Activated naive CD8-positive, alpha-beta T cell treated with anti-CD3 and anti-CD28 coated beads for 36 hours (primary cell): ENCODE measurements at places on chromosomes 16 and 17.

DNA sequence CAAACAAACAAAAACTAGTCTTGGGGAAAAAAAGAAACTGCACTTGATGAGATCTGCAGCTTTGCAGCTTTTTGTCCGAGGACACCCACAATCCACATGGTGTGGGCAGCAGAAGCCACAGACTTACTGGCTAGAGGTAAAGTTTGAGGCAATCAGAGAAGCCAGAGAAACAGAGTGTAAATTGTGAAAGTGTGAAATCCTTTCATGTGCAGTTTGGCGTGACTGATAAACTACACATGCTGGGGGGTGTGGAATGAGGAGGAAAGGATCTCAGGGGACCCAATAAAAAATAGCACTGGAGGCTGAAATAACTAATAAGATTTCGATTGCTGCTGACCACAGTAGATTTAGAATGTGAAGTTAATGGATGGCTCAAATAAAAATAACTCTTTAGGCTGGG is 42.4 kb upstream of the HOXB13 start:
- no peak for DNase-seq

DNA sequence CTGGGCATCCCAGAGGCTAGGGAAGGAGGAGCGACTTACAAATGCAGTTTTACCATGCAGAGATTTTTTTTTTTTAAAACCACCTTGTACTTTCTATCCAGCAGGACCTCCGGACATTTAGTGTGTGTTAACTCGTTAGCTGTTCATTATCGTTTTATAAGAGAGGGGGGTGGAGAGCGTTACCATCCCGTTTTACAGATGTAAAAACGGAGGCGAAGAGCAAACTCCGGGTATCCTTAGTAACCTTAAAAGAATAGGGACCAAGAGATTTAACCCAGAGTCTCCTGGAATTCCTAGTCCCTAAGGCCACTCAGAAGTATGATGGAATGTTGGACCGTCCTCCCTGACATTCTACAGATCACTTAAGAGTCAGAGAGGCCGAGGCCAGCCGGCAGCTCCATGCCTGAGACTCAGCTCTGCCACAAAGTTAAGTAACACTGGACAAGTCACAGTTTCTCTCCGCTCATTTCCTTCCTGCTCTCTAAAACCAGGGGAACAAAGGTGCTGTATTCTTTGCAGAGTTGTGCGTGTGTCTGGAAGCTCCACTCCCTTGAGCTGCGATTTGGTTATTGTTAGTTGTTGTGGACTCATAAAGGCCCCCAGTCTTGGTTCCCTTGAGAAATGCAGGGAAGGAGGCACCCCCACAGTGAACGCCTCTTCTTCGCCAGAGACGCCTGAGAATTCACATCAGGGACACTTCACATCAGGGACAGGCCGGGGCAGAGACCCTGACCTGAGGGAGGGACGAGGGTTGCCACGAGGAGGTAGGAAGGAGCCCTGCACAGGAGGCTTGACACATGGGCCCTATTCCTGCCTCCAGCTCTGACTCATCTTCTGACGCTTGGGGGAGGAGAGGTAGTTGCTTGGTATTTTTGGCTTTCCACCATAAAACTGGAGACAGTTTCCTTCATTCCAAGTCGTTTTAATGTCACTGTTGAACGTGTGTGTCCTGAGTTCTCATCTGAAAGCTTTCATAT is 1.2 kb downstream of the DUSP14 start:
- DNase-seq: peak; percentile 22

DNA sequence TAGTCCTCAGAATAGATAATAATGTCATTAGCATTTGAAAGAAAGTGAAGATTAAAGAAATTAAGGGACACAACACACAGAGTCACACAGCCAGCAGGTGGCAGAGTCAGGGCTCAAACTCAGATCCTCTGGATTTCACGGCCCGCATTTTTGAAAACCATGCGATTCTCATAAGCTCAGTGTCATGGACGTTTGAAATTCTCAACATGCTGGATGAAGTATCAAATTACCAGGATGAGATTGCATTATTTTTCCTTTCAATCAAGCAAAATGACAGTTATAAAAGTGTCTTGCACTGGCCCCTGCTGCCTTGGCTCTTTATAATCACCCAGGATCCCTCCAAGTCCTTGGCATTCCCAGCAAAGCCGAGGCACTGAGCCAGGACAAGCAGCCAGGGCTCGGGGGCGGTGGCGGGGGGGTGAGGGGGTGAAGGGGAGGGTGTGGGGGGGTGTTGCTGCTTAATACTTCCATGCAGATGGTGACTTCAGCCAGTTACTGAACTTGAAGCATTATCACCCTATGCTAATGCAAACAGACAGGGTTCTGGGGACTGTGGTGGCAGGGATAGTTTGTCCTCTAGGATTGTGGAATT is 6.6 kb upstream of the BMERB1 start:
- peak; percentile 45 for DNase-seq

DNA sequence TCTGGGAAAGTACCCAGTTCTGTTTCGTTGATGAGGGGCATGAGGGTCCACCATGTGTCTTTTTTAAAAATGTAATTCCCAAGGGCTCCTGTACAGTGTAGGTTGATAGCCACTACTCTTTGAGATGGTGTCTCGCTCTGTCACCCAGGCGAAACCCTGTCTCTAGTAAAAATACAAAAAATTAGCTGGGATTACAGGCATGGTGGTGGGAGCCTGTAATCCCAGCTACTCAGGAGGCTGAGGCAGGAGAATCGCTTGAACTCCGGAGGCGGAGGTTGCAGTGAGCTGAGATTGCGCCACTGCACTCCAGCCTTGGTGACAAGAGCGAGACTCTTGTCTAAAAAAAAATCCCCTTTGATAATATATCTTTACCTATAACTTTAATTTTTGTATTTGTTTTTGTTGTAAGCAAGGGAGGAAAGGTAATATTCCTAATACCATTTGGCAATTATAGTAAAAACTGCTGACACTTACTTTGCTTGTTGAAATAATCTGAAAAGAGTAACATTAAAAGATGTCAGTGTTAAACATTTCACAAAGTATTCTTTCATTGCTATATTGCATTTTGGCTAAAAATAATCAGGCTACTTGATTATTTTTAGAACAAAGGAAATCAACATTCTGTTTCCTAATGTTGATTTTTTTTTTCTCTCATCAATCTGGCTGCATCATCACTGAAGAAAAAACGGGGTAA is 11.8 kb downstream of the KPNA2 start:
- DNase-seq: no peak

GRCh38 chr16:30697264-30698138 is 1.5 kb upstream of the SRCAP start:
- no peak for DNase-seq

DNA sequence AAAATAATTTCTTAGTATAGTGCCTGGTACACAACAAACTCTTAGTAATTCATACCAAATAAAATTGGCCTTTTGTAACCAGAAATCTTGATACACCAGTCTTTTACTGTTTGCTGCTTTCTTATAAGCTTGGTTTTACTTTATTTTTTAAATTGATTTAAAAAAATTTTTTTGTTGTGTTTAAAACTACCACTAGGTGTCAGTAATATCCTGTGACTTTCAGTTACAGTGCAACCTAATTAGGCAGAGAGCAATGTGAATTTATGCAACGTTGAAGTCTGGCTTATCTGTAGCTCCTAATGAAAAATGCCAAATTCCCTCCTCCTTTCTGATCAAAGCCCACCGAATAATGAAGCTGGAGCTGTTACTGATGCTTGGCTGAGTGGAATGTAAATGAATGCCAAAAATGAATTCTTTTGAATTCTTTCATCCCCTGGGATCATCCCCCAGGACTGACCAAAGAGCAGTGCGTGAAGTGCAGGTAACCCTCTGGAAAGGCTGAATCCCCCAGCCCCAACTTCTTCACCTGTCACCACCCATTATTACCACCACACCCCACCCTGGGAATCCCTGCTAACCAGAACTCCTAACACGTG is 3.8 kb downstream of the ERCC4 start:
- DNase-seq: no peak

DNA sequence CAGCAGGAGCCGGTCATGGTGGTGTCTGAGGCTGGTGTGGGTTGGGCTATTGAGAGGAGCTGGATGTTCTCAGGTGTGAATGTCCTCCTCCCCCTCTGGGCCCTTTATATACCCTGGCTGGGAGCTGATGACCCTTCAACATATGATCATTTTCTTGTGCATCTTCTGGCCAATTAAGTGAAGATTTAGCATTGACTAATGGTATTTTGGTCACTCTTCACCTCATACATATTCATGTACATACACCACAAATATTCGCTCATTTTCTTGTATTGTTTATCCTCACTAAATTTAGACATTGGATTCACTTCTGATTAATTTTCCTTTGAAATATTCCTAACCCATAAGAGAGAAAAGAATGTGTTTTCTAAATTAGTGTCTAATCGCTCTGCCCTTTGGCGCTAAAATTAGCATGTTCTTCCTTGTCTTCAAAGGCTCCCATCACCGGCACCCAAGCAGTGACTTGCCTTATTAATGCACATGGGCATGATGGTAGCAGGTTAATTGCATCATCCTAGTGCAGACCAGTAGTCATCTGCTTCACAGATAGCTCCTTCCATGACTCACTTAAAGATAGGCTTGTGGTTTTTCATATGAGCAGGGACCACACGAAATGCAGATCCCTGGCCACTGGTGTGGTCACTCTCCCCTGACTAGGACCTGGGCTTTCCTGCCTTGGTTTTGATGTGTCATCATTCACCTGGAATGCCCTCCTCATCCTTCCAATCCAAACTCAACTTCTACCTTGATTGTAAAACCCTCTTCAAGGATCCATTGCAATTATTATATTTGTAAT is at the start of gene KRTAP2-4:
Gene KRTAP2-4, minus strand, starts transcription at position 51 of the 796 bp plus-strand sequence. Its CDS starts 34 bp downstream, at position 17.
- no peak for DNase-seq

DNA sequence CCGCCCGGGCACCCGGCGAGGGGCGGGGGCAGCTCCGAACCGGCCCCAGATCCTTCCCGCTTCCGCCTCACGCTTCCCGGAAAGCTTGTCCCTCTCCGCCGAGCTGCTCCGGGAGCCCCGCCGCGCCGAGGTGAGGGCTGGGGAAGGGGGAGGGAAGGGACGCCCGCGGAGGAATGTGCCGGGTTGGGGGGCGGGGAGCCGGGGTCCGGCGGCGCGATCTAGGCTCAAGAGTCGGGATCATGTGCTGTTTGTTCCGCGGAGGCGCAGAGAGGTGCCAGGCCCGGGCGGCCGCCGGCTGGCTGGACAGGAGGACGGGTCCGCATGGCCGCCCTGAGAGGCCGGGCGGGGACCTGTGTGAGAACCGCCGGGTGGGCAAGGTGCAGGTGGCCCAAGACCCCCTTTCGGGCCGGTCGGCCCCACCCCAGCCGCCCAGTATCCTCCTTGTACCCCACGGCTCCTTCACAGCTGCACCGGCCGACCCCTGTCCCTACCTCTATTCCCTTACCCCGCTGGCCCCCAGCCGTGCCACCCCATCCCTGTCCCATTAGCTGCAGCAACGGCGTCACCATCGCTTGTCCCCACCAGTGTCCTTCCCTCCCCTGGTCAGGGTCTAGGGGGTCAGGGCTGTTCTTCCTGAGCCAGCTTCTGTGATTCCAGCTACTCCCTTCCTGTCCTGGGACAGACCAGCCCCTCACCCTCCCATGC is 429 bp downstream of the KIF1C start:
- no peak for DNase-seq

DNA sequence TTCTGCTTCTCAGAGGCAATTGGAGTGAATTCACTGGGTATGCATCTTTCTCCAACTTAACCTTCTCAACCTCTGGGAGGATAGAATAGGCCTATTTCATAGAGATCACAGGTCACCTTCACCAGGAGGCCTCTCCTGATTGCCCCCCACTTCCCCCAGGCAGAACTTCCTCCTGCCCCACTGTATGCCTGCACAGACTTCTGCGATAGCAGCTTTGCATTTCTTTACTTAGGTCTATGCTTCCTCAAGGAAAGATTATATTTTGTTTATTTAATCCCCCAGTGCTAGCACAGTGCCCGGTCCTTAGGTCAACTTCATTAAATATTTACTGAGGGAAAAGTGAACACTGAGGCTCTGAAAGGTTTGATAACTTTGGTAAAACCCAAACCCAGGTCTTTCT is 19.9 kb downstream of the MYO18A start:
- no peak for DNase-seq

DNA sequence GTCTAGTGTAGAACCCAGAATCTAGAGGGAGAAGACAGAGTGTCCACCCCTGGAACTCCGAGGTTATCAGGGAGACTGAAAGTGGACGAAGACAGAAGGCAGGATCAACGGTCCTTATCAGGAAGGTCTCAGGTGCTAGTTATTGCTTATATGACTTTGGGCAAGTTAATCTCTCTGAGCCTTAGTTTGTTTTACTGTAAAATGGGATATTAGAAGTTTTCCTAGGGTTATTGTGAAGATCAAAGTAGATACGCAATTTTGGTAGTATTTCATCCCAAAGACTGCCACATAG is 1.2 kb downstream of the RNF167 start:
- no peak for DNase-seq

DNA sequence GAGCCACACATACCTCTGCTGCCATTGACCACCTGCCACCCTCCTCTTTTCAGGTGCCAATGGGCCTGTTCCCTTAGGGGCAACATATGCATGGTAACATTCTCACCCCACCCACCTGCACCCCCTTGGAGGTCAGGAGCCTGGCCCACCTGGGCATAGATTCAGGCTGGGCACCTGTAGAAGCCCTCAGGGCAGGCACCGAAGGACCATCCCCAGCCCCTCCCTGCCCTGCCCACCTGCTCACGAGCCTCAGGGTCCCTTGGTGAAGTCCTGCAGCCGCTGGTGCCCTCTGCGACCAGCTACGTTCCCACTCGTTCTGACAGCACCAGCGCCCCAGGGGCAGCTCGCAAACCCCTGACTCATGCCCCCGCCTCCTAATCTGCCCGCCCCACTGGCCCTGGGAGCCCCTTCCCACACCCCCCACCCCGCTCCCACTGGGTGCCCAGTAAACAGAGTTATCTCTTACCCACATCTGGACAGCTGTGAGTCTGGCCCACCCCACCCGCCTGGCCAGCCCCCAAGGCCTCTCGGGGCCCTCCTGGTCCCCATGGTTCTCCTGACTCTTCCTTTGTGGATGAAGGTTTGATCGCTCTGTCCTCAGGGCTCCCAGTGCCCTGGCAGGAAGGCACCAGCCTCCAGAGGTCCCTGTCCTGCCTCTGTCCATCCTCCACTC is at the start of gene SLC4A1:
Gene SLC4A1, minus strand, starts transcription at position 318 of the 673 bp plus-strand sequence. CDS start 5,269 bp downstream, outside the sequence.
- no peak for DNase-seq

DNA sequence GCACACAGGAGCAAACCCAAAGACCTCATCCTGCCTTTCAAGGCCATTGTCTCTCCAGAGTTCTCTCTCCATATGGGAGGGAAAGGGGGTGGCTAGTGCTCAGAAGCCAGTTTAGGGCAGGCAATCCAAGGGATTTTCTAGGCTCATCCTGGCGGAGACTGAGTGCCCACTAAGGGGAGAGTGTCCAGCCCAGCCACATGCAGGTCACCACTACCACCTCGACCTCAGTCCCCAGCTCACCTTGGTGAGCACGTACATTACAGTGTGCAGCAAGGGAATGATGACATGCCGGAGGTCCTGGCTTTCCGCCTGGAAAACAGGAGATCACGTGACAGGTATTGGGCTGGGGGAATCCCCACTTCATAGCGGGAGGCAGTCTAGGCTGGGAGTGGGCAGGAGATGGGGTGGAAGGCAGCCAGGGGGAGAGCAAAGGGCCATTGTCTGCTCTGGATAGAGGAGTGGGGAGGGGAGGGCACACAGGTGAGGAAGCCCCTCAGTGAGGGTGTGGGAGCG is 29.9 kb downstream of the PIK3R6 start:
- no peak for DNase-seq

GRCh38 chr16:20875355-20875650 is 24.9 kb downstream of the DCUN1D3 start:
- no peak for DNase-seq
